ENCODE measurements at places on chromosomes 13 and 19. TPM values are rescaled to one million over a fixed set of nuclear protein-coding genes. Genes with fewer than 3 reads are reported as not detected.

Gene SPATA13
- total RNA-seq, result 17.0 TPM

Gene MIR17HG
- total RNA-seq, result not detected

Gene STAP2
- 1.3 TPM for total RNA-seq

Gene RASAL3
- not detected for total RNA-seq

Gene EDNRB
- 13.6 TPM for total RNA-seq

DNA sequence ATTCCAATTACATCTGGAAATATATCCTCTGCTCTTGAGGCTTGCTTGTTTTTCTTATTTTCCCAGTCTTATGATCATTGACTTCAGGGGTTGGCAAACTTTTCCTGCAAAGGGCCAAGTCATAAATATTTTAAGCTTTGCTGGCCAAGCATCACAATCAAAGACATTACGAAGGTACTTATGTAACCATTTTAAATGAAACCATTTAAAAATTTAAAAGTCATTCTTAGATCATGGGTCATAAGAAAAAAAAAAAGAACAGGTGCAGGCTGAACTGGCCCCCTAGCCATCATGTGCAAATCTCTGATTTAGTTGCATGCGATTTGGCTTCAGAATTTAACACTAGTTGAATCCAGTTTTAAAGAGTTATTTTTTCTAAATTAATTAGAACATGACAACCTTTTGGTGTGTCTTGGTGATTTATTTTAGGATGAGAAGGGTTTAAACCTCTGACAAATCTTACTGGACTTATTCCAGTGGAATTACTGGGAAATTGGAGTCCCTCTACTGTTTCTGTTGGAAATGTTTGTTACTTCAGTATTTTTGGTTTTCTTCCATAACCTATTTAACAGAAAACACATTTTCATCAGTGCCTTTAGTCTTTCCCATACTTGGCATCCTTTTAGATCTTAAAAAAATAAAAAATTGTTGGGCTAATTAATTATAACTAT is 148.1 kb downstream of the NHLRC3 start:
- H3K27ac ChIP-seq, result no peak overlapping the region
- no peak for DNase-seq
- no peaks in the 10 kb centered on the region for H3K4me1 ChIP-seq
- H3K27me3 ChIP-seq, result no peaks in the 10 kb centered on the region
- H3K36me3 ChIP-seq, result no peaks in the 10 kb centered on the region

DNA sequence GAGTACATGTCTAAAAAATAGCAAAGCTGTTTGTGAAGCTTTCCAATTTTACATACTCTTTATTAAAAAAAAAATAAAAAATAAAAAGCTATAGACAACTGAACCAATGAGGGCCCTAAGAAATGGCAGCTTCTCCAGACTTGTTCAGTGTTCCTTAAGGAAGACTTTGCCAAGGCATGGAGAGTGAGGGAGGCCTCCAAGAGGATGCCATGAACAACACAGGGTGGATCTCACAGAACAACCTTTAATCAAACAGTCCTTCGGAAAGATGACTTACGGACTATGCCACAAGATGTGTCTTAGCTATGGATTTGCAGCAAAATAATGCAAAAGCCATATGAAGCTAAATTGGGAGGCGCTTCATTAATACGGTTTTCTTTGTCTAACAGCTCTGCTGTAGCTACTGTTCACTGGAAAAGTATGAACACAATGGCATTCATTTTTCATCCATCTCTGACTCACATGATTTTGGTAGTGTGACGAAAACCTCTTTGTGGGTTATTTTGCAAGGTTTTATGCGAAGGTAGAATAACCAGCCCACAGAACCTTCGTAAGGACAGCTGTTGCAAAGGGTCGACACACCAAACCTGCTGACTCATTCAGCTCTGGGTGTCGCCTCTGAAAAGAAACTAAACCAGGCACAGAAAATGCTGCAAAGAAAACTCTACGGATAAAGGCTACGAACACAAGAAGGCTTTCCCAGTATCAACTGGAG is 27.7 kb downstream of the EFNB2 start:
- H3K4me3 ChIP-seq, result peak overlapping the region; percentile 1
- peaks cover 5% of the 10 kb centered on the region for H3K36me3 ChIP-seq
- peak overlapping the region; percentile 51 for H3K27ac ChIP-seq
- DNase-seq, result no peak
- peaks cover 30% of the 10 kb centered on the region for H3K4me1 ChIP-seq

DNA sequence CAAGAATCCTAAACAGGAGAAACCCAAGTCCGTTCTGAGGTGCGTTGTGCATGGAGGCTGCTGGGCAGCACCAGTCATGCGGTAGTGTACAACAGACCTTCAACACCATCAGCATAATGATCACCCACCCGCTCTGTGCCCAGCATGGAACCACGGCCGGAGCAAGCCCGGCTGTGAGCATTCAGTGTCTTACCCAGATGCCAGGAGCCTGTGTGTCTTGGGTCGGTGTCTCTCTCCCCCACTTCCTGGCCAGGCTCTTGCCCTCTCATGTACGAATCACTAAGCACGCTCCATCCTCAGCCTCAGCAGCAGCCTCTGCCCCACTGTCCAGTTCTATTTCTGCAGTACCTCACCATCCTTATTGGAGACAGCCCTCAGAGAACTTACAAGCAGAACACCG is 231.6 kb upstream of the IRS2 start:
- no peak overlapping the region for H3K27ac ChIP-seq
- no peaks in the 10 kb centered on the region for H3K36me3 ChIP-seq
- H3K4me1 ChIP-seq, result peaks cover 12% of the 10 kb centered on the region
- no peak overlapping the region for H3K4me3 ChIP-seq

GRCh38 chr13:44927968-44928367 is 61.3 kb downstream of the NUFIP1 start:
- no peaks in the 10 kb centered on the region for H3K36me3 ChIP-seq
- no peak overlapping the region for H3K4me3 ChIP-seq
- H3K27ac ChIP-seq, result peak overlapping the region; percentile 1

DNA sequence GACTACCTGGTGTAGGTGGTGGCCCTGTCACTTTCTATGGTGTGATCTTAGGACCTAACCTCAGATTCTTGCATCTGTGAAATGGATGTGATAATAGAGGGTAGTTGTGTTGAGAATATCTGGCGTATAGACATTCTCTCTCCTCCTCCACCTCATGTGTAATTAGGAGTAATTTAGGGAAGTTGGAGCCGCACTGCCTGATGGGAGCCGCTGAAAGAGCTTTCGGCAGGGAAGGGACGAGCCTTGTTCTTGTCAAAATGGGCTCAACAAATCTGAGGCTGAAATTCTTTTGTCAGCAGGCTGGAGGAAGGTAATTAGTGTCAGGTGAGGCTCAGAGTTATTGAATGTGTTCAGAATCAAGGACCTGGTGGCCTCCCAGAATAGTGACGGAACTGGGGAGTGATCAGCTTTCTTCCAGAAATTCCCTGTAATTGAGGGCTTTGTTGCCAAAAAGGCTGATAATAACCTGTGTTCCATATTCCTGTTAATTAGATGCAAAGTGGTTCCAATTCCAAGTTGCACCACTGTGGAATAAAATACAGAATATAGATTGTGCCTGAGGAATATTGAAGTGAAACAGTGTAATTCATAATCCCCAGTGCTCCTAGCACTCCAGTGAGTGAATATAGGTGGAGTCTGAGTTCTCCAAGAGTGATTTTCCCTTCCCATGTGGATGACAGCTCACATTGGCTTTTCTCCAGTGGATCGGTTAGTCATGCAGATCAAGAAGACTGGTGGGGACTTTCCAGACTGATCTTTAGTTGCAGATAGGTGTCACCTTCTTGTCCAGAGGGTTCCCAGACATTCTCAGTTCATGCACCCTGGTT is 47.5 kb downstream of the SPATA13 start:
- no peak overlapping the region for H3K4me3 ChIP-seq
- H3K27ac ChIP-seq, result no peak overlapping the region
- DNase-seq, result no peak
- H3K4me1 ChIP-seq, result no peaks in the 10 kb centered on the region
- no peaks in the 10 kb centered on the region for H3K27me3 ChIP-seq

DNA sequence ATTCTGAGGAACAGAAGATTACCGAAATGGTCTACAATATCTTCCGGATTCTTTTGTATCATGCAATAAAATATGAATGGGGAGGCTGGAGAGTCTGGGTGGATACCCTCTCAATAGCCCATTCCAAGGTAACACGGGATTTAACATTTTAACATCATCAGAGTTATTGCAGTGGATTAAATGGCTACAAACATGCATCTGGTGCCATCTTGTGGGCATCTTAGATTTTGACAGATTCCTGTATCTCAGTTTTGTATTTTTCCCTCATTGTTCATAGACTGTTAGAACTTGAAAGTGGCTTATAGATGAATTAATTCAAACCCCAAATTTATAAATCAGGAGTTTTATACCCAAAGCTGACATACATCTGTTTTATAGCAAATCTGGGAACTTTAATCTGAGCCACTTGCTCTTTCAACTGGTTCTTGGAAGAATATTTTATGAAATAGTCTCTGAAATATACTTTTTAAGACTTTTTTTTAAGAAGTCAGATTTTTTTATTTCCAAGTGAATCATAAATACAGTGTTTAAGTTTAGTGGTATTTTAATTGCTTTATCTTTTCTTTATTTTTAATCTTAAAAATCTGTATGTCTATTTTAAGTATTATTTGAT is 215.2 kb downstream of the NBEA start:
- H3K27me3 ChIP-seq, result no peaks in the 10 kb centered on the region
- no peak overlapping the region for H3K4me3 ChIP-seq
- DNase-seq, result no peak
- no peaks in the 10 kb centered on the region for H3K4me1 ChIP-seq
- H3K36me3 ChIP-seq, result no peaks in the 10 kb centered on the region

GRCh38 chr13:24625331-24625731 is 54.9 kb upstream of the ATP12A start:
- H3K4me3 ChIP-seq, result no peak overlapping the region
- no peaks in the 10 kb centered on the region for H3K4me1 ChIP-seq
- DNase-seq, result no peak
- H3K27me3 ChIP-seq, result no peaks in the 10 kb centered on the region
- H3K27ac ChIP-seq, result no peak overlapping the region
